ENCODE measurements at places on chromosomes 2 and 18. TPM values are rescaled to one million over a fixed set of nuclear protein-coding genes. Genes with fewer than 3 reads are reported as not detected.

- no peak for DNase-seq
These were observed 50.4 kb downstream of the PLB1 start for GRCh38 chr2:28546242-28546641.

DNA sequence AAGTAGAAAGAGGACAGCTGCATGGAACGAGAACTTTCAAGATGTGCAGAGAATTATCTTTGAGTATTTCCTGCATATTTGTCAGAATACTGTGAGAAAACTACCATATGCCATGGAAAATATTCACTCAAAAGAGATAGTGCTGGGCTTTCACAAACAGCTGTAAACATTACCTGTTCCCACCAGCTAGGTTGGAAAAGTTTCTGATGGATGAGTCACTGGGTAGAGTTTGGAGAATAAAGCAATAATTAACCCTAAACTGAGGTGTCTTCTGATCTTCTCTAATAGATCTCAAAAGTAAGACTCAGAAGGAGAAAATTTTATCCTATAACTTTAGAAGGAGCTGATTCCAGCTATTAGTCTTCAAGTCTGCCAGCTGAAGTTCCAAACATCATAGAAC lies 3.9 kb upstream of the FSIP2 start:
- no peak for DNase-seq

GRCh38 chr2:104088745-104089144 lies 765.2 kb upstream of the POU3F3 start:
- DNase-seq: no peak

- DNase-seq: no peak
These were observed 71.2 kb downstream of the CERKL start for GRCh38 chr2:181585732-181586131.

DNA sequence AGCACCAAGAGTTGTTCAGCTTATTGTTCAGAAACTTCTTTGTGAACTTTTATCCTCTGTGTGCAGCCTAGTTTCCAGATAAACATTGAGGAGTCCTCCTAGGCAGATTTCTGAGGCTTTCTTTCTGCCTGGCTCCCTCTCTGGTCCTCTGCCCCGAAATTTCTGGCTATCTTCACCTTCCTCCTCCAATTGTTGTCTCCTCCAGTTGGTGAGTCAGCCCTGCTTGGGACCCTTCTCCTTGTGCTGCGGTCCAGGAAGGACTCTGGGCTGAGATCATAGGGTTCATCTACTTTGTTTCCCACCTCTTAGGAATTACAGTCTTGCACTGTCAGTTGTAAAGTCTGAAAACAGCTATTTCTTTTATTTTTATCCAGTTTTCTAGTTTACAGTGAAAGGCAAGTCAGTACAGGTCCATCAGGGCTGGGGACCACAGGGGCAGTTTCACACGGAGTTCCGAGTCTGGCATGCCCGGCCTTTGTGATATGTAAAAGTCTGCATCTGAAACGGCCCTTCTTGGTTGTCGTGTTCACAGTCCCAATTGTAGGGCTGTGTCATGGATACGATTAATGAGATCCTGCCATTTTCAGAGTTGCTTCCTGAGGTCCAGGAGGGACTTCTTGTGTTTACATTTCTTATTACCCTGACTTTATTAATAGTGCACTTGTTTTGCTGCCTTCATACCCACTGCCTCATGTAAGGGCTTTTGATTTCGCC lies 100.8 kb downstream of the SMC6 start:
- no peak for DNase-seq

GRCh38 chr18:23822590-23823385 lies 133.5 kb downstream of the LAMA3 start:
- DNase-seq: no peak

DNA sequence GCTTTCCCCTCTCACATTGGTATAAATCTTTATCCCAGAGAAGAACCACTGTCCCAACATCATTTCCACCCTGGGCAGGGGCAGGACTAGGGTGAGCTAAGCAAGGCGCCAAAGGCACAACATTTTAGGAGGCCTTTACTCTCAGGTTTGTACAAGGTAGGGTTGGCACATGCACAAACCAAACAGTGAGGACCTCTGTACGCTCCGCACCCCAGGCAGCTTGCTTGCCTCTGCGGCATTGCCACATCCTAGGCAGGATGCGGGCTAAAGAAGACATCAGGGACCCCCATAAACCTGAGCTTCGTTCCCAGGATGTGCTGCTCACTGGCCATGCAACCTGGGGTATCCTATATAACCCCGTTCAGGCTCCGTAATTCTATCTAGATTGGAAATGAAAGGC lies 128.1 kb upstream of the DAPL1 start:
- DNase-seq: no peak

DNA sequence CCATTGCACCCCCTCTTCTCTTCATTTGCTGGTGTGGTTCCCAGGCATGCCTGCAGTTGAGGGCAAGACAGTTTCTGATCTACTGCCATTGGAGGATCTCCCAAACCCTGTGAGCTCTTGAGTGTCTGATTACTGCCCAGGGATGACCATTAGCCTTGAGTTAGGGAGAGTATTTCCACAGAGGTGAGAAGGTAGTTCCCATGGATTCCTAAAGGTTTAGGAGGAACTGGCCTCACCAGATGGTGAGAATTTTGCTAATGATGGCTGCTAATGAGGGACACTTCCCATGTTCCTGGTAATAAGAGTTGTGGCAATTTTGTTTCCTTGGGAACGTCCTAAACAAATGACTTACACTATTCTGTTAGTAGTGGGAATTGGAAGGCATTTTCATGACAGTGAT lies 42.5 kb downstream of the PTPRM start:
- no peak for DNase-seq

GRCh38 chr18:43159086-43159770 lies 43.7 kb upstream of the RIT2 start:
- no peak for DNase-seq

DNA sequence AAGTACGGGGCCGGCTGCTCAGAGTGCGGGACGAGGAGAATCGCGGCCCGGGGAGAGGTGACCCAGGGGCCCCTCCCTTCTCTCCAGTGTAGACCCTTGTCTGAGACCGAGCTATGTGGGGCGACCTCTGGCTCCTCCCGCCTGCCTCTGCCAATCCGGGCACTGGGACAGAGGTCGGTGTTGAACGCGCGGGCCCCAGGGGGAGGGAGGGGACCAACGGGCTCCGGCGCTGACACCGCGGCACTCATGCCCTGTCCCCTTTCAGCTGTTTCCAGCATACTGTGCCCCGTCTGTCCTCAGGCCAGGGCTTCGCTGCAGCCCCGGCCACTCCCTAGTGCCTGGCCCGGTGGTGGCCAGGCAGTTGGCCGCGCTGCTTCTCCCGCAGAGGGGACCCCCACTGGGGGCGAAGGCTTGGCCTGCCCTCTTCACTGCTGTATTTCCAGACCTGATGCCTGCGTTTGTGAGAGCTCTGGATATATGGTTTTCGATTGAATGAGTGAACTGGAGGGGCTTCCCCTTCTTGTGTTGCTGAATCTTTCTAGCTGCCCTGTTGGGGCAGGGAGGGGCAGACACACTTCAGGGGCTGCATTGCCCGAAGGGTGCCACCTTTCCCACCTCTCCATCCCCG lies 809 bp downstream of the DBI start:
- DNase-seq: no peak

DNA sequence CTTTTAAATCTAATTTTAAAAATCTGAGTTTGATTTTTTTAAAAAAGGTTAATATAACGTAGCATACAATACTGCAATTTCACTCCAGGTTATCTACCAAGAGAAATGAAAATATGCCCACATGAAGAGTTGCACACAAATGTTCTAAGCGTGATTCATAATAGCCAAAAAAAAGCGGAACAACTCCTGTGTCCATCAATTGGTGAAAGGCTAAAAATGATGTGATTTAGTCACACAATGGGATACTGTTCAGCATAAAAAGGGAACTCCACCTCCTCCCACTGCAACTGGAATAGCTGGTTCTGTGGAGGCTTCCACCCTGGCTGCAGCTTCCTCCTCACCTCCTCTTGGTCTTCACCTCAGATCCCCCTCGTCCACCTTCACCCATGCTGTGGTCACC lies 132.8 kb downstream of the PIK3C3 start:
- DNase-seq: no peak

CCBE1 gene
- 0.13 TPM for total RNA-seq

Data from Panc1 (cell line).